Prostate gland (tissue), 2 donors: ENCODE measurements at places on chromosomes 5 and 9. TPM values are rescaled to one million over a fixed set of nuclear protein-coding genes. Genes with fewer than 3 reads are reported as not detected.

Gene C6
- 4.6 TPM for total RNA-seq

- H3K27me3 ChIP-seq = no peaks in the 10 kb centered on the region
- H3K36me3 ChIP-seq = no peaks in the 10 kb centered on the region
- no peak for DNase-seq
- no peak overlapping the region for H3K4me3 ChIP-seq
These were observed 201.4 kb downstream of the SMARCA2 start for GRCh38 chr9:2216591-2216990.

- DNase-seq = peak; percentile 33
- H3K27ac ChIP-seq = peak overlapping the region; percentile 99
- no peaks in the 10 kb centered on the region for H3K27me3 ChIP-seq
- H3K4me3 ChIP-seq = peak overlapping the region; percentile 88
These were observed 587 bp downstream of the UBE2R2 start for GRCh38 chr9:33817327-33818166.

- H3K4me3 ChIP-seq = no peak overlapping the region
- no peaks in the 10 kb centered on the region for H3K36me3 ChIP-seq
- no peaks in the 10 kb centered on the region for H3K27me3 ChIP-seq
- no peak for DNase-seq
- no peaks in the 10 kb centered on the region for H3K4me1 ChIP-seq
These were observed 85.2 kb downstream of the SLC44A1 start for GRCh38 chr9:105329719-105330062.

DNA sequence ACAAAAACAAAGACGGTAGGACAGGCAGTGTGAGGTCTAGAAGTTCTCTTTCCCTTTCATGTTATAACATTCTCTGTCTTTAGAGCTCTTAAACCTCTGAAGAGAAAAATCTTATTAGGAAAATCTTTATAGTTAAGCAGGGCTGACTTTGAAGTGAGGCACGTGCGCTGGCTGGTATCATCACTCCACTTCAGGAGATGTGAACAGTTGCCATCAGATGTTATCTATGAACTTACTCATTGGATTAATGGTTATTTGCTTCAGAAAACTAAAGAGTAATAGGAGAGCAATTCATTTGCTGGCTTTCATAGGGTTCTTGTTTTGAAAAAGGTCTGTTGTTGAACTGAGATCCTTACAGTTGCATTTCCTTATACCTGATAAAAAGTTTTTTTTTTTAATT lies 25.7 kb downstream of the LRRTM2 start:
- no peaks in the 10 kb centered on the region for H3K27me3 ChIP-seq
- H3K27ac ChIP-seq = no peak overlapping the region
- DNase-seq = peak; percentile 23
- no peaks in the 10 kb centered on the region for H3K4me1 ChIP-seq
- no peaks in the 10 kb centered on the region for H3K36me3 ChIP-seq
- no peak overlapping the region for H3K4me3 ChIP-seq

Gene GLRA1
- total RNA-seq = not detected

DNA sequence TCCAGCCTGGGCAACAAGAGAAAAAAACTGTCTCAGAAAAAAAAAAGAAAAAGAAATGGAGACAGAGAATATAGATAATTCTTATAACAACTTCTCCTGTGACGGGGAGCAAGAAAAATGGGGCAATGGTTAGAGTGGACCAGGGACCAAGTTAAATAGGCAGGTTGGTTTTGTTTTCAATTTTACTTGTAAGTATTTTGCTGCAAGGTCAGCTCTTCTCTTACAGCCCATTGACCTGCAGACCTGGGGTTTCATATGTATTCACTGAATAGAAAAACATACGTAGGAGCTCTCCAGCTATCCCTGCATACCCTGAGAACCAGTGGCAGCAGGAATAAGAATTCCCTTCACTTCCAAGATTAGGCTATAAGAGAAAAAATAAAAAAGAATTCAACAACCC lies 29.2 kb upstream of the IL13 start:
- H3K36me3 ChIP-seq = no peaks in the 10 kb centered on the region
- H3K27ac ChIP-seq = no peak overlapping the region
- no peaks in the 10 kb centered on the region for H3K27me3 ChIP-seq
- H3K4me3 ChIP-seq = no peak overlapping the region
- DNase-seq = no peak
- no peaks in the 10 kb centered on the region for H3K4me1 ChIP-seq

GRCh38 chr5:80406980-80407734 lies 707 bp upstream of the ZFYVE16 start:
- no peaks in the 10 kb centered on the region for H3K4me1 ChIP-seq
- peak overlapping the region; percentile 90 for H3K4me3 ChIP-seq
- no peaks in the 10 kb centered on the region for H3K36me3 ChIP-seq
- peak; percentile 4 for DNase-seq

DNA sequence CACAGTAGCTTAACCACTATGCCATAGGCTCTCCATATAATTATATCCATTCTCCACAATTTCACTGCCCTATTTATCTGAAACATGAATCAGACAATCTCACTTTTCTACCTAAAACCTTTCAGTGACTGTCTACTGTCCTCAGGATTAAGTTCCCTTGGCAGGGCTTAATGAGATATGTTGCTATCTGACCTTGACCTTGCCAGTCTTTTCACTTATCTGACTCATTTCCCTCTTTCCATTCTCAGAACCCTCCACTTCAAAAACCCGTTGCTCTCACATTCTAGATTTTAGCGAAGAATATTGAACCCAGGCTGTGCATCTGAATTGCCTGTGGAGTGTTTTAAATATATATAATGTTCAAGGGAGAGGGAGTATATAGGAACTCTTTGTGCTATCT lies 452.1 kb upstream of the MPDZ start:
- H3K27ac ChIP-seq = no peak overlapping the region
- no peaks in the 10 kb centered on the region for H3K36me3 ChIP-seq
- no peak for DNase-seq
- H3K4me1 ChIP-seq = no peaks in the 10 kb centered on the region
- H3K27me3 ChIP-seq = no peaks in the 10 kb centered on the region

DNA sequence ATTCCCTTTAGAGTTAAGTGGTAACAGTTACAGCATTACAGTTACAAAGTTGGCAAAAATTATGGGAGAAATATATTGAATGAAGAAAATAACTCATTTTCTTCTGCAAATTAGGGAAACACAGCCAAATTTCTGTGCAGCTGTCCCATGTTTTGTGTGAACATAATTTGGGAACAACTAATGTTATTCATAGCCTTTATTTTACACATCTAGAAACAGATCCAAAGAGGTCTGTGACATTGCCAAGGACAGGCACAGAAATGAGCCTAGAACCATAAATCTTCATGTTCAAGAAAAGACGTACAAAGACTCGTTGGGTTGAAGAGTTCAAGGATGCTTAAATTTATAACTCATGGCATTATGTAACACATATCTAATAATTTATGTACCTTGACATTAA lies 114.1 kb upstream of the TXNDC8 start:
- no peak for DNase-seq
- H3K27me3 ChIP-seq = no peaks in the 10 kb centered on the region
- H3K4me3 ChIP-seq = no peak overlapping the region
- no peak overlapping the region for H3K27ac ChIP-seq
- H3K36me3 ChIP-seq = no peaks in the 10 kb centered on the region

- DNase-seq = no peak
- H3K36me3 ChIP-seq = no peaks in the 10 kb centered on the region
- no peak overlapping the region for H3K4me3 ChIP-seq
- no peaks in the 10 kb centered on the region for H3K27me3 ChIP-seq
These were observed 493.4 kb upstream of the COX7C start for GRCh38 chr5:86124333-86124732.

Gene FAM114A2
- total RNA-seq = 24.2 TPM

DNA sequence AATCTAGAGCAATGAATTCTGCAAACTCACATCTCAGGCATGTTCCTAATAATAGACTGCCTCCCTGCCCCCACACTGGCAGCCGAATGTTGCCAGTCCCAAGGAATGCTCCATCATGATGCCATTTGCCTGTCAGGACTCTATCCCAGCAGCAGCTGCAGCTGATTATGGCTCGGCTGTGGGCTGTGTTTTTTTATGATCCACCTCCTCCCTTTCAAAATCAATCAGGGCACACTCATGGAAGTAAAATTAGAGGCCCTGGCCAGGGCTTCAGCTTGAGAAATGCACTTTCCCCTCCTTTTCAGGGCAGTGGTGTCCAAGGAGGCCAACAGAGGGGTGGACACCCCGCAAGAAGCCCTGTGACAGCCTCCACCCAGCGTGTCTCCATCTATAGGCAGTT lies 176.7 kb upstream of the S1PR3 start:
- H3K27ac ChIP-seq = no peak overlapping the region
- H3K4me1 ChIP-seq = no peaks in the 10 kb centered on the region
- no peaks in the 10 kb centered on the region for H3K36me3 ChIP-seq
- H3K27me3 ChIP-seq = no peaks in the 10 kb centered on the region
- H3K4me3 ChIP-seq = no peak overlapping the region

Gene PCDHB13
- total RNA-seq = 4.0 TPM

Gene PSAT1
- total RNA-seq = 30.4 TPM

Gene MARCOL
- total RNA-seq = not detected

- no peaks in the 10 kb centered on the region for H3K4me1 ChIP-seq
- no peaks in the 10 kb centered on the region for H3K36me3 ChIP-seq
- H3K27ac ChIP-seq = no peak overlapping the region
- DNase-seq = no peak
- H3K4me3 ChIP-seq = no peak overlapping the region
- H3K27me3 ChIP-seq = no peaks in the 10 kb centered on the region
These were observed 40.7 kb upstream of the MTMR12 start for GRCh38 chr5:32353420-32353819.

Gene DBH
- total RNA-seq = not detected

DNA sequence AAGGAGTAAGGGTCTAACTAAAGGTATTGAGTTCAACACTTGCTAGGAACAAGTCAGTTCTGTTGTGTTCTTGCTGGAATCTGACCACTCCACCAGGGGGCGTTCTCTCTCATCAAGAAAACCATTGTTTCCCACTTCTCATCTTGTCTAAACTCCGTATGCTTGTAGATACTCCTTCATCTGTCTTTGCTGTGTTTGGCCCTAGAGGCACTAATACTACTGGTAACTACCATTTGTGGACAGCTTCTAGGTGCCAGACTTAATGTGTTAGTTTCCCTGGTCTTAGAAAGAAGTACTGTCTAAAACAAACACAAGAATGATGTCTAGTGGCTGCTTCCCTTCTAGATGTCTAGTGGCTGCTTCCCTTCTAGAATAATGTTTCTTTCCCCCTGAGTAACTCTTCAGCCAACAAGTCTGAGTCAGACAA lies 18.7 kb upstream of the PTPDC1 start:
- H3K27me3 ChIP-seq = no peaks in the 10 kb centered on the region
- no peak overlapping the region for H3K27ac ChIP-seq
- no peaks in the 10 kb centered on the region for H3K4me1 ChIP-seq

DNA sequence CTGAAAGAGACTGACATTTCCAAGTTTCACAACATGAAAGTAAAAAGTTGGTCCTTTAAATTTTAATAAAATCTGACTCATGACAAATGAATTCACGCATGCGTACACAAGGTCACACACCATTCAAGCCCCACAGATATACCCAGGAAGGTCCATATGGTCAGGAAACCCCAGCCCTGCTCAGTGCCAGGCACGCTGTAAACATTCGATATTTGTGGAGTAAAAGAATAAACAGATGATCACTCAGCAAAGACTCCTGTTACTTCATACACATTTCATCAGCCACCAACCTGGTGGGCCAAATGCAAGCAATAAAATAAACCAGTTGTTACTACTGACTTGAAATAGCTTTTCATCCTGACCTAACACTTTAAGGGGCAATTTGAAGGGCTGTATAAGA lies 158.0 kb upstream of the RETREG1 start:
- H3K4me3 ChIP-seq = no peak overlapping the region
- no peaks in the 10 kb centered on the region for H3K27me3 ChIP-seq
- no peak overlapping the region for H3K27ac ChIP-seq

GRCh38 chr5:169914766-169915165 lies 65.5 kb downstream of the INSYN2B start:
- H3K4me3 ChIP-seq = no peak overlapping the region
- H3K27me3 ChIP-seq = no peaks in the 10 kb centered on the region
- H3K27ac ChIP-seq = no peak overlapping the region

DNA sequence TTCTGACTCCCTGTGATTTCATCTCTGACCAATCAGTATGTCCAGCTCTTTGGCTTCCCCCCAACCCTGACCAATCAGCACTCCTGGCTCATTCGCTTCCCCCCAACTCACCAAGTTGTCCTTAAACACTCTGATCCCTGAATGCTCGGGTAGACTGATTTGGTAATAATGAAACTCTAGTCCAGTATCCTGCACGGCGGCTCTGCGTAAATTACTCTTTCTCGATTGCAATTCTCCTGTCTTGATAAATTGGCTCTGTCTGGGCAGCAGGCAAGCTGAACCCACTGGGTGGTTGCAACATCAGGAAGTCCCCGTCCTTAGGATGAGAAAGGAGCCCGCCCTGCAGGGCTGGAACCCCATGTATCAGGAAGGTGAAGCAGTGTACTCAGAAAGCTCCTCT lies 10.4 kb downstream of the FCN2 start:
- H3K36me3 ChIP-seq = no peaks in the 10 kb centered on the region
- H3K27ac ChIP-seq = no peak overlapping the region
- DNase-seq = no peak

- H3K27ac ChIP-seq = no peak overlapping the region
- no peaks in the 10 kb centered on the region for H3K4me1 ChIP-seq
- no peaks in the 10 kb centered on the region for H3K36me3 ChIP-seq
- DNase-seq = no peak
These were observed 134.8 kb downstream of the PCSK5 start for GRCh38 chr9:76025286-76025685.

DNA sequence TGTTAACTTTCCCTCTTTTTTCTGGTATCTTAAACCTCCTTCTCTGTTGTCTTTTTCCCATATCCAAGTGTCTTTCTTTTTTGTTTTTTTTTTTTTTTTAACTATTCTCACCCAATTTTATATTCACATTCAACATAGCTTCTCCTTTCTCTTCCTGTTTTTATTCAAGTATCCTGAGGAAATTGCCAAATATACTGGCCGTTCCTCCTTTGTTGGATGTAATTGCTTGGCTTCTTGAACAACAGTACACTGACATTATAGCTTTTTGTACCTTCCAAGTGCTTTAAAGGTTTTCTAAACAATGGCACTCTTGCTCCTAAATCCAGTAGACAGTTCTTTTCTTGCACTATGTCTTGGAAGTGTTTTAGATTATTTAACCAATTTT lies 1146.8 kb downstream of the MAT2B start:
- H3K4me3 ChIP-seq = no peak overlapping the region
- no peaks in the 10 kb centered on the region for H3K4me1 ChIP-seq
- DNase-seq = no peak
- H3K36me3 ChIP-seq = no peaks in the 10 kb centered on the region

DNA sequence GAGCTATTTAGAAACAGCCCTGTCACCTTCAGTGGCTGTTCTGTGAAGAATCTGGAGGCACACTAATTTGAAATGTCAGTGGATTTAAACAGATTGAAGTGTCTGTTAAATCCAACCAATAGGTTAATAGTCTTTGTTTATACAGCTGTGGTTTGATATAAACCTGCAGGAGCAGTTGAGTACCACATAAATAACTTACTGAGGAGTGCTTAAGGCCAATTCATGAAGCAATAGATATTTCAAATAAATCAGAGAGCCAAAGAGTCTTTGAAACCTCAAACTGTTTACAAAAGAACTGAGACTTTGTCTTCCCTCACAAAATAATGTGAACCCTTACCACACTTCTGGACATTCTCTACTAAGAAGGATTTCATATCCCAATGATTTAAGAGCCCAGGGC lies 111.9 kb downstream of the FEM1C start:
- no peak for DNase-seq
- H3K36me3 ChIP-seq = no peaks in the 10 kb centered on the region
- H3K27ac ChIP-seq = no peak overlapping the region
